Epithelial cell of proximal tubule (primary cell): ENCODE measurements at places on chromosomes 6 and 20. TPM values are rescaled to one million over a fixed set of nuclear protein-coding genes. Genes with fewer than 3 reads are reported as not detected.

DNA sequence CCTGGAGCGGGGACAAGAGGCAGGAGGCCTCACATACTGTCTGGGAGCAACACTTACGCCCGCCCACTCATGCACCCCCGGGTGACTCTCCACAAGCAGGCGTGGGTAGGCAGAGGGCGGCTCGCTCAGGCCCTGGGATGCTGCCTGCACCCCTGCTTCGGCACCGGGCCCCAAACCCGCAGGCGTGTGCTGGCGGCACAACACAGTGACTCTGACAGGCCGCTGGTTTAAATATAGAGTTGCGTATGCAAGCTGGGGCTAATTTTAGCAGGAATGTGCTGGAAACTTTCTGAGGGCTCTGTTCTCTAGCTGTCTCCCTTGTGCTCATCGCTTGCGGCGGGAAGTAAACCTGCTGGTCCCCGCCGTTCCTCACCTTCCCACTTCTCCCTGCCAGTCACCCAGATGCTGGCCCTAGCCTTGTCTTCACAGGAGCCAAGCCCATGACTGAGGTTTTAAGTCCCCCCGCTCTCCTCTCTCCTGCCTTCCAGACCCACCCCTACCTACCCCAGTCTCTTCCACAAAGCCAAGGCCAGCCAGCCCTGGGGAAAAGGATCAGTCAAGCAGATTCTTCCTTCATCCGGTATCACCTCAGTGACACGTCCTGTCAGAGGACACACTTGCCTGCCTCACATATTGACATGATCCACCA lies 94.5 kb upstream of the FOXP4 start:
- no peak for DNase-seq

HEBP2 gene
- total RNA-seq = 83.9 and 102 TPM in 2 replicates

GRCh38 chr6:3363296-3364025 lies 93.4 kb downstream of the SLC22A23 start:
- no peak for DNase-seq

DNA sequence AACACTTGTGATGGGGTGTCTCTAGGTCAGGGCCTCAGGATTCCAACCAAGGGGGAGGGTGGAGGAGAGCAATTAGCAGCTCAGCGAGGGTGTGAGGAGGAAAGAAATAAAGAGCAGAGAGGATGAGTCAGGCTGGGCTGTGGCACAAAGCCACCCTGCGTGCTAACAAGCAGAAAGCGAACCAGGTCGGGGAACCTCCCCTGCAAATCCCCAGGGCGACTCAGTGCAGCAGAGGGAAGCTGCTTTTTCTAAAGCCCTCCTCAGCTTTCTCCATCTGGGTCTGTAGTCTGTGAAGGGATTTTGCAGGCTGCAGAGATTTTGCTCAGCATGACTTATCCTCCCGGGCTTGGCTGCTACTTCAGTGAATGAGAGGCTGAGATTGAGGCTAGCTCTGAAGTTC lies 6.6 kb upstream of the SPO11 start:
- no peak for DNase-seq

DNA sequence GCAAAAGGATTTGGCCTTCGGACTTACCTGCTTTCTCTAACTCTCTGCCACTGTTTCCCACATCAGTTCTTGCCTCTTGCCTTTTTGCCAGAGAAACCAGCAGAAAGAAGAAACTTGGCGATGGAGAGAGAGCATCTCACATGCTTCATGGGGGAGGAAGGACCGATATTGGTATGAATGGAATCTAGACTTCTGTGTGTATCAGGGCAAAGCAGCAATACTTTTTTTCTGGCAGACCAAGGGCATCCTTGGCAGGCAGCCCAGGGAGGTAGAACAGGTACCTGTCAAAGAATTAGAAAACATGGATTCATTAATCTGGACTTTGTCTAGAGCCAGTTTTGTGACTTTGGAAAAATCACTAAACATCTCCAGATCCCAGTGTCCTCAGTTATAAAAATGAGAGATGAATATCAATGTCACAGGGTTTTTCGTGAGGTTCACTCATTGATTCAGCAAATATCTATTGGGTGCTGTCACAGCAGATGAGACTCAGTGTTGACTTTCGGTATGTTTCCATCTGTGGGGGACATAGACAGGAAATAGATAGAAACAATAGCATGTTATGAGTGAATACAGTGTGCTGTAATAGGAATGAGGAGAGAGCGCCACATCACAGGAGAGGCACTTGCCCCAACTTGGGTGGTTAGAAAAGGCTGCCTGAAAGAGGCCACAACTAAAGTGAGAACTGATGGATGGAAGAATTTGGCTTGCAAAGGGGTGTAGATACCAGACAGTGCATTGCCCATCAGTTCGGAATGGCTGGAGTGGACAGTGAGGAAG lies 114.1 kb downstream of the CD83 start:
- no peak for DNase-seq

DNA sequence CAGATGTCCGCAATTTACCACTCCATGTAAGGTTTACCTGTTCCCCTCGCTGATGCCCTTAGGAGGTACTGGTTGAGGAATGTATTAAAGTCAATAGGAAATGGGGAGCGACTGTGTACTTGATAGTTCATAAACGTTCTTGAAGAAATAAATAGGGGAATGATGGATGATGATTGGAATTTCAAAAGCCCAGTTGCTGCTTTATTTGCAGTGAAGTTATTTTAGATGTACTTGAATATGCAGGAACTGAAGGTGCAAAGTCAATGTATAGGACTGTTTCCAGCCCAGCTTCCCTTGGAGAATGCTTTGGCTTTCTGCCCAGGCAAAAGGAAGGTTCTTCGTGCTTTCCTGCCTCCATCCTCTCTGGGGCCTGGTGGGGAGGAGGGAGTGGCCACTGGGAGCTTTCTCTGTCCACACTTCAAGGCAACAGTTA lies 19.8 kb downstream of the ADGRF5 start:
- no peak for DNase-seq

DNA sequence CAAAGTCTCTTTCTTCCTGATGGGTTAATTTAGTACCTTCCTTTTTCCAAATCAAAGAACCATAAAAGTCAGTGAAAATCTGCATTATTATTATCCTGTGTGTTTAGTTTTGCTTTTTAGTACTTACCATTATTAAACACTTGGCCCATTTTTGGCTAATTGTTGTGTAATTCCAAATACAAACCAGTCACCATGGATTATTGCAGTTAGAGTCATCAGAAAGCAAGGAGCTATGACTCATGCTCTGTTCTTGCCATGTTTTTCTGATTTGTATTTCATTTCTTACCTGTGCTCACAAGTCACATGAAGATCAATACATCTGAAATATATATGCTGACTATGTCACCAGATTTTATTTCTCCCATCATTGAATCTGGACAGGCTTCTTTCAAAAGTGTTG lies 31.3 kb downstream of the SLC22A3 start:
- no peak for DNase-seq

IP6K3 gene
- 0.40 and 0.65 TPM in 2 replicates for total RNA-seq

DNA sequence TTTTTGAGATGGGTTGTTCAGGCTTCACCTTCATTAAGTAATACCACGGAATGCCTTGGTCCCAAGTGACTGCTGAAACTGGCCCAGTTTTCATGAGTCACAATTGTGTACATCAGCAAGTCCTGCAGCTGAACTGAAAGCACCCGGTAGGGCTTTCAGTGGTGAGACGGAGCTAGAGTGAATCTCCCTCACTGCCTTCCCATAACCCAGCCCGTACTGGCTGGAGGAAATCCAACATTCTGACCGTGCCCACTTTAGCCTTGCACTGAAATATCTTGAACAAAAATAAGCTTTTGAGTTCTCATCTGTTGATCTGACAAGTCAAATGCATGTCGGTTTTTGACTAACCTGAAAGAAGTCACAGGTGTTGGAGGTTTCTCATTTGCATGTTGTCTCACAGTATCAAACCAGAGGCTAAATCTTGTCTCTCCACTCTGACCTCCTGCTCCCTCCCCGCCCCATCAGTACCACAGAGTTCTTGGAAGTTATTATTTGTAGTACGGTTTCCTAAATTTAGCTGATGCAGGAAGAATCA lies 35.9 kb downstream of the DUSP22 start:
- DNase-seq = no peak

DNA sequence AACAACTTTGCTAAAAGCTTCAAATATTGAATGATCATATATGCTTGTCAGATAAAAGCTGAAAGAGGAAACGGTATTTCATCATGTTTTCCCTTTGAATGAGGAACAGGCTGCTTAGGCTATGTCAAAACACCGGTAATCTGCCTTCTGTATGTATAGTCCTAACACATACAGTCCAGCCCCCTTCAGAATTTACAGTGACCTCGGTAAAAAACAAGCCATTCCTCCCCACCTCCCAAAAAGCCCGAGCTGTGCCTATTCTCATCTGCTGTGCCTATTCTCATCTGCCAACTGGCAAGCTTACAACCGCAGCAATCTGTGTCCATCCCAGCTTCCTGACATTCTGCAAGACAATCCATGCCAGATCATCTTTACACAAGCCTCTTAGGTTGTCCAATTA lies 26.8 kb upstream of the UBE2J1 start:
- no peak for DNase-seq

PRDM13 gene
- not detected in 2 replicates for total RNA-seq

GRCh38 chr20:46710153-46710913 lies 884 bp downstream of the SLC2A10 start:
- DNase-seq = no peak

- DNase-seq = no peak
Observed at GRCh38 chr6:106170030-106170791, 84.1 kb downstream of the PRDM1 start.

DNA sequence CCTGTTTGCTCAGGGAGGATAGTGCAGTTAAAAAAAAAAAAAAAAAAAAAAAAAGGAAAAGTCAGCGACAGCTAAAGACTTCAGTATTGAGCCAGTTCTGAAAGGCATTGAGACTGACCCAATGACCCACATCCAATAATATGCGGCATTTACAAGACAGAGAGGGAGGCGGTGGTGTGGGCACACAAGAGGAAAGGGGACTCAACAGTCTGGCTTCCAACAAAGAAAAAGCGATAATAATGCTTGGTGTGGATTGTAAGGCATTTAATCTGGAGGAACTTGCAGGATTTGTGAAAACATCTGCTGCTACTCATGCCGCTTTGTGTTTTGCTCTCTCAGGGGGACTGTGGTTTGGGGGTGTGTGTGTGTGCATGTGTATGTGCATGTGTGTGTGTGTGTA lies 784.3 kb upstream of the CHD6 start:
- DNase-seq = no peak

- no peak for DNase-seq
Observed at GRCh38 chr6:85496856-85497255, 47.0 kb downstream of the NT5E start.

- no peak for DNase-seq
Observed at GRCh38 chr6:87322304-87323212, at the start of gene SMIM8. TSS of gene SMIM8 (plus strand) at chr6:87322588. CDS start at chr6:87337032, 14,444 bp downstream.

ADGRG6 gene
- total RNA-seq = 35.3 and 45.4 TPM in 2 replicates
